Activated effector memory CD4-positive, alpha-beta T cell treated with anti-CD3 and anti-CD28 coated beads, Interleukin-2, amount 50 U/mL, for 16 hours (primary cell): ENCODE measurements at places on chromosomes 6 and 20.

- DNase-seq = no peak
Measured at GRCh38 chr20:9144643-9145042, 75.8 kb downstream of the PLCB4 start.

- no peak for DNase-seq
Measured at GRCh38 chr6:55276745-55277530, 50.3 kb upstream of the GFRAL start.

- DNase-seq = no peak
Measured at GRCh38 chr6:1143655-1144054, 168.2 kb upstream of the FOXQ1 start.

DNA sequence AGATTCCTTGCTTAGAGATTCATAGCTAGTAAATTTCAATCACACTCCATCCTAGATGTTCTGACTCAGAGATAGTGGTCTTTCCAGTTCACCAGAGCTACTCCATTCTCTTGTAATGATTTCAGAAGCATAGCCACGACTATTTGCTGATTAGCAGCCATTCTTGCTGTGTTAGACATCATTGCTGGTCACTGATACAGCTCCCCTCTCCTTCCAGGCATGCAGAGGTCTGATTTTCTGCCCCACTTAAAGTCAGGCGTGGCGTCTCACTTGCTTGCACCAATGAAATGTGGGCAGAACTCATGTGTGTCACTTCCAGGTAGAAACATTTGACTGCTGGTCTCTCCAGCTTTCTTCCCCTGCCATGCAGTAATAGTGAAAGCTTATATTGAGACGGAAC is 168.9 kb upstream of the JARID2 start:
- no peak for DNase-seq

DNA sequence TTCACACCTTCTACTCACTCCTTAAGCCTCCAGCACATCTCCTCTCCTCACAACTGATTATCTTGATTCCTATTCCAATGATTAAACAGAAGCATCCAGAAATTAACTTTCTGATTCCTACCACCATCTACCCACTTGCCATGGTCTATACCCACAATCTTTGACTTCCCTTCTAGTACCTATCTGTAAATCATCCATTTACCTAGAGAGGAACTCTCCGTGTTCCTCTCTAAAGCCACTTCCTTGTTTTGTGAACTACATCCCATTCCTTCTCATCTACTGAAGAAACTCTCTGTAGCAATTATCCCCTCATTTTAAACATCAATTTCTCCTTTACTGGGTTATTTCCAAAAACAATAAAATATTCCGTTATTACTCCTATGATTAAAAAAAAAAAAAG is 167.3 kb downstream of the ARHGAP18 start:
- no peak for DNase-seq

DNA sequence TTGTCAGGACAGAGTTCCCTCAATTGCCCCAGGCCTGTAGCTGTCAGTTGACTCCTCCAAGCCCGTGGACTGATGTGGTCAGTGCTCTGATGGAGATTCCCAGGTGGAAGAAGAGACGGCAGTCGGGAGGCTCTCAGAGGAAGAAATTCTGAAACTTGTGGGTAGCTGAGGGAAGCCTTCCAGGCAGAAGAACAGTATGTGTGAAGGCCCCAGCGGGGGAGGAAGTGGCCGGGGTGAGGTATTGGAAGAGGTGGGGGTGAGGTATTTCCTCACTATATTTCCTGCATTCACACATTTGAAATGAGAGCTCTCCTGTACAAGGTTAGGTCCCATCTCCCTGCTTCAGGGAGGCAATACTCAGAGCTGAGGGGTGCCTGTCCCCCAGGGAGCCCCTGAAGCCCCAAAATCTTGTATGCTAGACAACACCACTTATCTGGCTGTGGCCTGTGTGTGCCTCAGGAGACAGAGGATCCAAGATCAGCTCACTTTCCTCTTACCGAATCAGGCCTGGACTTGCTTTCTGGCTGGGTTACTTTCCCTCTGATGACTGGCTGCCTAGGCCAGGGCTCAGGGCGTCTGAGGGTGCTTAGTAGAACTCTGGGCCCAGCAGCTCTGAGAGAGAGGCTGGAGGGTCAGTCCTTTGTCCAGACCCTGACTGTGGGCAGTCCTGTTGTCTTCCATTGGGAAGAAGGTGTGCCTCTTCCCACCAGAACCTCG is 49.3 kb upstream of the MYL9 start:
- peak; percentile 82 for DNase-seq

DNA sequence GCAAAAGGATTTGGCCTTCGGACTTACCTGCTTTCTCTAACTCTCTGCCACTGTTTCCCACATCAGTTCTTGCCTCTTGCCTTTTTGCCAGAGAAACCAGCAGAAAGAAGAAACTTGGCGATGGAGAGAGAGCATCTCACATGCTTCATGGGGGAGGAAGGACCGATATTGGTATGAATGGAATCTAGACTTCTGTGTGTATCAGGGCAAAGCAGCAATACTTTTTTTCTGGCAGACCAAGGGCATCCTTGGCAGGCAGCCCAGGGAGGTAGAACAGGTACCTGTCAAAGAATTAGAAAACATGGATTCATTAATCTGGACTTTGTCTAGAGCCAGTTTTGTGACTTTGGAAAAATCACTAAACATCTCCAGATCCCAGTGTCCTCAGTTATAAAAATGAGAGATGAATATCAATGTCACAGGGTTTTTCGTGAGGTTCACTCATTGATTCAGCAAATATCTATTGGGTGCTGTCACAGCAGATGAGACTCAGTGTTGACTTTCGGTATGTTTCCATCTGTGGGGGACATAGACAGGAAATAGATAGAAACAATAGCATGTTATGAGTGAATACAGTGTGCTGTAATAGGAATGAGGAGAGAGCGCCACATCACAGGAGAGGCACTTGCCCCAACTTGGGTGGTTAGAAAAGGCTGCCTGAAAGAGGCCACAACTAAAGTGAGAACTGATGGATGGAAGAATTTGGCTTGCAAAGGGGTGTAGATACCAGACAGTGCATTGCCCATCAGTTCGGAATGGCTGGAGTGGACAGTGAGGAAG is 114.1 kb downstream of the CD83 start:
- DNase-seq = no peak

- DNase-seq = no peak
Measured at GRCh38 chr6:72553531-72554511, 68.0 kb upstream of the KCNQ5 start.

- no peak for DNase-seq
Measured at GRCh38 chr6:135358251-135358821, 139.2 kb downstream of the AHI1 start.

- no peak for DNase-seq
Measured at GRCh38 chr6:44540881-44541280, 153.4 kb downstream of the CDC5L start.

DNA sequence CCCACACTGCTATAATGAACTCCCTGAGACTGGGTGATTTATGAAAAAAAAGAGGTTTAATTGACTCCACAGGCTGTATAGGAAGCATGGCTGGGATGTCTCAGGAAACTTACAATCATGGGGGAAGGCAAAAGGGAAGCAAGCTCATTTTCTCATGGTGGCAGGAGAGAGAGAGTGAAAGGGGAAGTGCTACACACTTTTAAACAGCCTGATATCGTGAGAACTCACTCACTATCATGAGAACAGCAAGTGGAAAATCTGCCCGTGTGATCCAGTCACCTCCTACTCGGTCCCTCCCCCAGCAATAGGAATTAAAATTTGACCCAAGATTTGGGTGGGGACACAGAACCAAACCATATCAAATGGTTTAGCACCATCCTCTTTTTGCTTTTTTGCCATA is 116.6 kb upstream of the CEP162 start:
- no peak for DNase-seq

GRCh38 chr6:83708546-83708969 is 343 bp downstream of the SNAP91 start:
- no peak for DNase-seq

- DNase-seq = no peak
Measured at GRCh38 chr20:37285664-37286374, 3.6 kb upstream of the MANBAL start.
